ENCODE measurements at places on chromosomes 5 and 9.

- DNase-seq: peak; percentile 76
Observed at GRCh38 chr5:124162767-124163532, 583.5 kb downstream of the ZNF608 start.

GRCh38 chr5:140243706-140244250 is 59.1 kb downstream of the PFDN1 start:
- DNase-seq: peak; percentile 77

DNA sequence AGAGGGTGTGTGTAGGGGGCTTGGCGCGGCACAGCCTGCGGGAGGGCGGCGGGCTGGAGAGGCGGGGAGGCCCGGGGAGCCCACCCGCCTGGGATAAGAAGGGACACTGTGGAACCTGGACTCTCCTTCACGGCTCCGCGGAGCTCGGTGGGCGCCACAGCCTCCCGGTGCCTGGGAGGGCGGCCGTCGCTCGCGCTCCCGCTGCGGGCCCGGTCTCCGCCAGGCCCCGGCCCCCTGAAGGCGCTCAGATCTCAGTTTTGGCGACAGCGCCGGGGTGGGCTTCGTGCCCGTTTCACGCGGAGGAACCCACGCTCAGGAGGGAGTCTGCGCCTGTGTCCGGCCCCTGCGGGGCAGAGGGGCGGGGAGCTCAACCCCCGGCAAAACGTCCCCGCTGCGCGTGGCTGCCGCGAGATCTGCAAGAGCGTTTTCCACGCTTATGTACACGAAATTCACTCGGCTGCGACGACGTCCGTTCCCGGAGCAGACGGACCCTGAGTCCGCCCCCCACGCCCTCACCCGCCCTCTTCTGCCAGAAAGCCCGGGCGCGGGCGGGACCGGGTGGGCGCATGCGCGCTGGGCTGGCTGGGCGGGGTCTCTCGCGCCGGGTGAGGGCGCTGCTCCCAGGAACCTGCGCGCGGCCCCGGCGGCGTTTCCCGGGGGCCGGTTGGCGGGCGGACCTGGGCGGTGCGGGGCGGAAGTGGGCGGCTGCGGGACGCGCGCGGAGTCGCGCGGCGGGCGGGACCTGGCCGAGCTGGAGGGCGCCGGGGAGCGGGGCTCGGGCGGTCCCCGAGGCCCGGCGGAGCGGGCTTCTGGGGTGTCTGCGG is at the start of gene NELFB:
TSS of gene NELFB (plus strand) at position 704 of the 824 bp plus-strand sequence.
- DNase-seq: peak; percentile 33

DNA sequence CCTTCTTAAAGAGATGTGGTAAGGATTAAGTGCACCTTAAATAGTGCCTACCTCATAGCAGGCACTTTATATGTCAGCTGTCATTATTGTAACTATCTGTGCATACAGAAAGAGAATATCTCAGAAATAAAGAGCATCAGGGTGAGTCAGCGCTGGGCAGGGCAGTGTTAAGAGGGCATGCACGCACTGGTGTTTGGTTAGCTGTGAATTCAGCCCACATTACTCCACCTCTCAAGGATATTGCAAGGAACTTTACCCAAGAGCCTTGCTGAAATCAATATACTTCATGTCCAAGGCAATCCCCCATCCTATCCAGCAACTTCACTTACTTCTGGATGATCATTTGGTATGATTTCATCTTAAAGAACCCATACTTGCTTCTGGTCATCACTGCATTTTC is 300.9 kb downstream of the NTRK2 start:
- DNase-seq: no peak

Data from NCI-H2081 treated with DMSO at 0.1 percent for 48 hours (cell line).